ENCODE measurements at places on chromosomes 12 and 14.
A peak's percentile ranks its signal among the peaks of the same experiment; 100 is the strongest.

GRCh38 chr14:29216268-29217232, 450.0 kb downstream of the FOXG1 start:
- DNase-seq: no peak

DNA sequence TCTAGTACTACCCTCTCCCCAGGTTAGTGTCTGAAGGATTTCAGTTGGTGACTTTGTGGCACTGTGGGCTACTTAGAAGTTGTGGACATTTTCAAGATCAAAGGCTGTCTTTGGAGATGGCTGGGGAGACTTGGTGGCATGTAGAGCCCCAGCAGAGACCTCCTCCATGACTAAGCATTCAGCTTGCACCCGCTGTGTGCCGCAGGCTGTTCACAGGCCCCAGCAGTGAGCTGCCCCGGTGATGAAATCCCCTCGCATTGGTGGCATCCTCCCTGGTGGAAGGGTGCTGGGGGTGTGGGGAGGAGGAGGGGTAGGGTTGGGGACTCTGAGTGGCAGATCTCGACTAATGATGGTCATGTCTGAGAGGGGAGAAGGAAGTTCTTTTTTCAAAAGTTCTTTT, 173.9 kb downstream of the TSPAN9 start:
- DNase-seq: no peak

GRCh38 chr12:21350975-21351374, 16.3 kb upstream of the SLCO1A2 start:
- no peak for DNase-seq

DNA sequence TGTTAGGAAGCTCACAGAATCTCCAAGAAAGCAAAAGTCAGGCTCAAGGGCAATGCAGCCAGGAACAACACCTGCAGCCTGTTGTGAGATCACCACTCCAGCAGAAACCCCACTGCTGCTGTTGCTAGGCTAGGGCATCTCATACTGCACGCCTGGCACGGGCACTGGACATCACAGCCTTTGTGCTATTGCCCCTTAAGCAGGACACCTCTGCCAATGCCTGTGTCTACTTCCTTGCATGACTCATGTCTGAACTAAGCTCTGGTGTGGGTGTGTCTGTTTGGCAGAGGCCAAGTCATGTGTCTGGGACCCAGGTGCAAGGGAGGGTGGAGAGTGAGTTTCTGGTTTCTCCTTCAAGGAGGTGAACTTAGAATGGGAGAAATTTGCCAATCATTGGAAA, 10.0 kb upstream of the DDX47 start:
- no peak for DNase-seq

DNA sequence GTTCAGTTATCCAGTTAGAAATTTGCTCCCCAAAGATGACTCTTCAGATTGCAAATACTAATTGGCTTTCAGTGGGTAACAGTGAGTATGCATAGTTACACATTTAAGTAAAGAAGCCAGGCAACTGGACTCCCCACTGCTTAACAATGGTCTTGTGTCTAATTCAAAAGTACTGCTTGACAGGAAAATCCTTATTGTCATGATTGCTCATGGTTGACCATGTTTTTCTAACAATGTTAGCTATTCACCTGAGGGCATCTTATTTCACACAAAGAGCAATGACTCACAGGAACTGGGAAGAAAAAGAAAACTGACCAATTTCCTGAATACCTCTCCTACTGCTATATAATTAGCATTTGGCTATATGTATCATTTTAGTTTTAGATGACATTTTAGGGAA, 33.7 kb upstream of the ALG10B start:
- no peak for DNase-seq

- DNase-seq: no peak
Measured at GRCh38 chr12:56084958-56085543, 5.1 kb downstream of the ERBB3 start.

GRCh38 chr12:53985994-53986685, 1.2 kb downstream of the HOXC10 start:
- no peak for DNase-seq

- peak; percentile 22 for DNase-seq
Measured at GRCh38 chr14:97218691-97219430, 421.7 kb downstream of the VRK1 start.

DNA sequence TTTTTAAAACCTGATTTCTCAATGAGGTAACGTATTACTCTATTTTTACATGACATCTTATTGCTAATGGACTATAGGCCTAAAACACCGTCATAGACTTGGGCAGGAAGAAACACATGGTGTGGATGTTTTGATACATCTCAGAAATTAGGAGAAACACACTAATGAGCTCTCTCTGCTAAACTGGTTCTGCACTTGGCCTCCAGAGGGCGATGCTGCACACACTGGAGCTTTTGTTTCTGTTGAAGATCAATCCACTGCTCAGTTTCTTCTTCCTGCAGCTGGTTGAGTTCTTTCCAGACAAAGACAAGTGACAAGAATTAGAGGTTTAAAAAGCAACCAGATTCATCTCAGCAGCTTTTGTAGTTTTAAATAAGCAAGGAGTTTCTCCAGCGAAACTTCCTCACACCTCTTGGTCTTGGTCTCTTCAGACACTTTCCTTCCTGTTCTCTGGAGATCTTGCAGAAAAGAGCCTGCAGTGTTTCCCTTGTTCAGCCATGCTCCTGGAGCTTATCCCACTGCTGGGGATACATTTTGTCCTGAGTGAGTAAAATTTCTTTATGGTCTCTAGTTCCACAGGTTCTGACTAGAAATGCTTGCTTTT, 178.5 kb upstream of the OR4E1 start:
- peak; percentile 4 for DNase-seq

DNA sequence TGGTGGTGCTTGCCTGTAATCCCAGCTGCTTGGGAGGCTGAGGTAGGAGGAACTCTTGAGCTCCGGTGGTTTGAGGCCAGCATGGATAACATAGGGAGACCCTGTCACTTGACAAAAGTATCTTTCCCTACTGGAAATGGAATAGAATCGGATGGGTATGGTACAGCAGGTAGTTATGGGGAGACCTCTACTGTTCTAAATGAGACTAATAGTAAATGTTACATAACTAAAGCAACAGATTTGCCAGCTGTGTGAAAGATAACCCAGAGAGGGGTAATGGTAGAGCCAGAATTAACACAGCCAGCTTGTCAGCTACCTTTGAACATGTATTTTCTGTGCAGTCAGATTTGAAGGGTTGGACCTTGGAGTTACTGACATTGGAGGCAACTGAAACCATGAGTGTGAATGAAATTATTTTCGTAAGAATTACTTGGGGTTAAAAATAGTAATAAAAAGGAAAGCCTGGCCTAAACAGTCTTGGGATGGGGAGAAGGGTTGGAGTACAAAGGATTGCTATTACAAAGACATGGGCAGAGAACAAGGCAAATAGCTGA, 21.7 kb upstream of the NUP107 start:
- no peak for DNase-seq
